ENCODE measurements at places on chromosomes 4 and X.
A peak's percentile ranks its signal among the peaks of the same experiment; 100 is the strongest.

DNA sequence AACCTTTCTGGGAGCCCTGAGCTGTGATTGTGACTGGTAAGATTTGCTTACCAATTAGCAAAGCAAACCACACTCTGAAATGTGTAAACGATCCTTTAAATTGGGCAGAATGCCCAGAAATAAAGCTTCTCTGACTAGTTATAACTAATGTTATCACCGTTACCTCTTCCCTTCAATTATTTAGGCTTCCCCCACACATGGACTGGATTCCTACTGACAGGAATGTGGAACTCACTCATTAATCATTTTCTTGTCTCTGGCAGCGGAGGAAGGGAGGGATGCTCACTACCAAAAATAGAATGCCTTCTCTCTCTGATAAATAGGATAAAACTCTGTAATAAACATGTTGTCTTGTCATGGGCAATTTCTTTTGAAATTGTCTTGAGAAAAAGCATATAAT, 25.3 kb upstream of the NWD2 start:
- no peak for DNase-seq

GRCh38 chr4:80086296-80086695, 13.3 kb upstream of the ANTXR2 start:
- no peak for DNase-seq

DNA sequence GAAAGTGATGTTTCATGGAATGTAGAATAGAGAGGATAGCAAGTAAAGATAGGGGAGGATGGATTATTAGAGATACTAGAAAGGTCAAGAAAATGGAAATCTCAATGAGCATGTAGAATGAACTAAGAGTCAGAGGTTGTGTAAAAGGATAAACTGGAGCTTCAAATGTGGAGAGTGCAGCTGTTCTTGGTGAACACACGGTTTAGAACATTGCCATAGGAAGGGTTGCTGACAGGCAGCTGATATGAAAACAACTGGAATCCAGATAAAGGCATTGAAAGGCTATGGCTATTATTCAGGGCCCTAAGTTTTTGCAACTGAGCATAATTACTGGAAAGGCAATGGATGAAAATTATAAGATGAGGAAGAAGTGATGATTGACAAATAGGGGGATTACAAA, 239.6 kb upstream of the VEGFC start:
- DNase-seq: no peak

DNA sequence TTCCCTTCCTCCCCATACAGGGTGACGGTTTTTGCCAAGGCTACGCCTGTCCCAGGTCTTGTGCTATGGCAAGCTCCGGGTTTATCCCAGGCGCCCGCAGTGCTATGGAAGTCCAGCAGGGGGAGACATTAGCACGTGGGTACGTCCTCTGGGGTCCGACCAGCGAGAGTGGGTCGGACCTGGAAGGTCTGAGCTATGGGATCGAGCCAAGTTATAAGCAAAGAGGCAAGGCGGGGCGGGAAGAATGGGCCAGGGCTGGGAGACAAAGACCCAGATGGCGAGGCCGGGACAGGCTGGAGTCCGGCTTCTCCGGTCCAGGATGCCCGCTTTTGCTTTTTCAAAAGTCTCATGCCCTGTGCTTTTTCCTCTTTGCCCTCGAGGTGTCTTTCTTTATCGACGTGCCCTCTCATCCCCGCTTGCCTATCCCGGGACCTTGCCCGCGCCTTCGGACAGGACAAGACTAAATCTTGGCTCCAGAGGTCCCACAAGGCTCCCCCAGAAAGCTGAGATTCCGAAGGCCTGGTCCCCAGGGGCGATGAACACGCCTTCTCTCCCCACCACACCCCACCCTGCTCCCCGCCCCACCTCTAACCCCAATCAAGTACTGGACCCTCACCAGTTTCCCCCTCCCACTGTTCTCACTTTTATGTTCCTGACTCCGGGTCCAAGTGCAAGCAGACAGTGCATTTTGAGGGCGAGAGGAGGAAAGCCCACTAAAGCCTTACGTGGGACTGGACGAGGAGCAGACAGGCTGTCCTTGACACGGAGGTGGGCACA, 785 bp upstream of the EFNB1 start:
- peak; percentile 65 for DNase-seq

- no peak for DNase-seq
Observed at GRCh38 chr4:72360075-72360474, 208.9 kb downstream of the ADAMTS3 start.

DNA sequence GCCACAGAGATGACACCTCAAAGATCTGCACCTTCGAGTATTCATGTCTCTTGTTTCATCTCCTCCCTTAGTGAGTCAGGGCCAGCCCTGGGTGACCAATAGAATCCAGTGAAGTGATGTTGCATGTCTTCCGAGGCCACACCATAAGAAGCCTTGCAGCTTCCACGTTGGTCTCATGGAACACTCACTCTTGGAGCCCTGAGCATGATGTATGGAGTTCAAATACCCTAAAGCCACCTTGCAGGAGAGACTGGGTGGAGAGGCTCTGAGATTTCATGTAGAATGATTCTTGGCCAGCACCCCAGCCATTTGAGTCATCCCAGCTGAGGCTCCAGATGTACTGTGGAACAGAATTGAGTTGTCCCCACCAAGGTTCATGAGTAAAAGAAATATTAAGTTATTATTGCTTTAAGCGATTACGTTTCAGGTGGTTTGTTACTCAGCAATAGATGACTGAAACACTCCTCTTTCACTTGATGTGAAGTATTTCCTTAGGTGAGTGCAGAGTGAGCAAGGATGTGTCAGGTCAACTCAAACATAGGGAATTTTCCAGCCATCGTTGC, 5.0 kb upstream of the RP2 start:
- no peak for DNase-seq

DNA sequence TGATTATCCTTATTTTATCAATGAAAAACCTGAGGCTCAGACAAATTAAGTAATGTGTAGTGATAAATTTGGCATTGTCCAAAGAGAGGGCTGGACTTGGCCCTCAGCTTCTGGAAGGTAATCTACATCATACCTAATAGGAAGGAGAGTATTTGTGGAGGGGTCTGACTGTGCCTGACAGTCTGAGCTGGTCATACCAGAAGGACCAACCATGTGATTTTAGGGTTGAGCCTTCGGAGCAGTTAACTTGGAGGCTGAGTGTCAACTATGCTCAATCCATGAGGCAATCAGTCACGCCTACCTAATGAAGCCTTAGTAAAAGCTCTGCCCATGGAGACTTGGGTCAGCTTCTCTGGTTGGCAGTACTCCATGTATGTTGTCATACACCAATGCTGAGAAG, 136.4 kb downstream of the CPE start:
- DNase-seq: no peak

- DNase-seq: no peak
Observed at GRCh38 chr4:107896158-107896645, 35.1 kb upstream of the CYP2U1 start.

DNA sequence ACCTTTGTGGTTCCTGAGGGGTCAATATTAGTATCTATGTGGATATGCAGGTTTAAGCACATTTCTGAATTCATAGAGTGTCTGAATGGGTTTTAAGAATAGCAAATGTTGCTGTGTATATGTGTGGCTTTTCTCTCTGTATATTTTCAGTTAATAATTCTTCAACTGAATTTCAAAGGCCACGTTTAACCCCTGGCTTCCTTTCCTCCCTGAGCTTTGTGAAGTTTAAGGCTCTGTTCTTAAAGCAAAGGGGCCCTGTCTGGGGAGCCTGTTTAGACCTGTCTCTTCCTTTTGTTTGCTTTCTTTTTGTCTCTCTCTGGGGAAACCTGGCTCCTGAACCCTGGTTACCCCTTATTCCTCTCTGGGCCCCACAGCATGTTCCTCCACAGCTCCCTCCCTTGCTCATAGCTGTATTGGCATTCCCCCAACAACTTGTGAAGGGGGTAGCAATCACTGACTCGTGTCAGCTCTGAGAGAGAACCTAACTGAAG, 139.1 kb downstream of the COL4A6 start:
- no peak for DNase-seq

- DNase-seq: no peak
Observed at GRCh38 chr4:100060765-100061416, 110.8 kb upstream of the H2AZ1 start.

DNA sequence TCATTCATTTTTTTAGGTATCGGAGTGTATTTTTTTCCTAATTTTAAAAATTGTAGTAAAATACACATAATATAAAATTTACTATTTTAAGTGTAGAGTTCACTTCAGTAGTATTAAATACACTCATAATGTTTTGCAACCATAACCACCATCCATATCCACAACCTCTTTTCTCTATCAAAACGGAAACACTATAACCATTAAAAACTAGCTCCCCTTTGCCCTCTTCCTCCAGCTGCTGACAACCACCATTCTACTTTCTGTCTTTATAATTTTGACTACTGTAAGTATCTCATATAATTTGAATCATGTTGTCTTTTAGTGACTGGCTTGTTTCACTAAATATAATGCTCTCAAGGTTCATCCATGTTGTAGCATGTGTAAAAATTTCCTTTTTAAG, 205.4 kb upstream of the CXorf51B start:
- no peak for DNase-seq

DNA sequence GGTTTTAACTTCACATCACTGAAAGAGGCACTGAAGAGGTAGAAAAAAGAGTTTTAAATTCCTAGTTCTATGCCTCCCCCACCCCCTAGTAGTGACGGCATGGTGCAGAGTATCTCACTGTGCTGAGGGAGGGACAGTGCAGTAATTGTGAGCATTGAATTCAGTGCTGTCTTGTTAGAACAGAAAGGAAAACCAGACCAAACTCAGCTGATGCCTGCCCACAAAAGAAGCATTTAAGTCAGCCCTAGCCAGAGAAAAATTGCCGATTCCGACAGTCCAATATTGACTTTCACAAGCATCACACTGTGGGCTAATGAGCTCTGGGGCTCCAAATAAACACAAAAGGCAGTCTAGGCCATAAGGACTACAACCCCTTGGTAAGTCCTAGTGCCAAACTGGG, 417.7 kb downstream of the AR start:
- no peak for DNase-seq

- DNase-seq: no peak
Observed at GRCh38 chr4:120616-121015, 3.7 kb upstream of the ZNF718 start.

DNA sequence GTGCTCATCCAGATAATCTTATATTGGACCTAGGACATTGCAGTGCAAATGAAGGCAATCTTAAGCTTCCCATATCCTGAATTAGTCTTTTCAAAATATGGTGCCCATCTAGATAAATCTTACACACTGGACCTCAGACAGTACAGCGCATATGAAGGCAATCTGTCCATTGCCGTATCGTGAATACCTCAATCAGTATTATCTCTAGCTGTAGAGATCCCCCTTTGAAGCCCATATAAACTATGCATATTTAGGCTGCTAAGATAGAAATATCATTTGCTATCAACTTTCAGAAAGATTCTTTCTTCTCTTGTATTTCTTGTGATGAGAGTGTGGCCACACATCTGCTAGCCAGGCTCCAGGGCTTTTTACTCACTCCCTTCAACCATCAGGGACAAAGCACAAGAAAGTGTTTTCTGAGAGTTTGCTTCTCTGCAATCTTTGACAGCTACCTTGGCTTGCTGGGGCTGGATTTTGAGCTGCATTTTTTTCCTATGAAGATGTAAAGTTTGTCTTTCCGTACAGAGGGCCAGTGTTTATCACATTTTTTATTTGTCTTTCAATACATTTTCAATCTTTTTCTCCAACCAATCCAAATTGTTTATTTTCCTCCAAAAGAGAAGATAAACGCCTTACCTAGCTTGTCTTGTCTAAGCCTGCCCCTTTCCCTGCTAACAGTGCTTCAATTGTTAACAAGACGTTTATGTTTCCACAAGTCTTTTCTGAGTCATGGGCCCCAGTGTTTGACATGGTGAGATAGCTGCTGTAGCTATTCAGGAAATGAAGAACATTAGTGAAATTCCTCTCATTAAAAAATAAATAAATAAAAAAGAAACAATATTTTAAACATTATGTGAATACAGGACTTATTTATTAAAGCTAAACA, 57.6 kb upstream of the FAT1 start:
- no peak for DNase-seq

DNA sequence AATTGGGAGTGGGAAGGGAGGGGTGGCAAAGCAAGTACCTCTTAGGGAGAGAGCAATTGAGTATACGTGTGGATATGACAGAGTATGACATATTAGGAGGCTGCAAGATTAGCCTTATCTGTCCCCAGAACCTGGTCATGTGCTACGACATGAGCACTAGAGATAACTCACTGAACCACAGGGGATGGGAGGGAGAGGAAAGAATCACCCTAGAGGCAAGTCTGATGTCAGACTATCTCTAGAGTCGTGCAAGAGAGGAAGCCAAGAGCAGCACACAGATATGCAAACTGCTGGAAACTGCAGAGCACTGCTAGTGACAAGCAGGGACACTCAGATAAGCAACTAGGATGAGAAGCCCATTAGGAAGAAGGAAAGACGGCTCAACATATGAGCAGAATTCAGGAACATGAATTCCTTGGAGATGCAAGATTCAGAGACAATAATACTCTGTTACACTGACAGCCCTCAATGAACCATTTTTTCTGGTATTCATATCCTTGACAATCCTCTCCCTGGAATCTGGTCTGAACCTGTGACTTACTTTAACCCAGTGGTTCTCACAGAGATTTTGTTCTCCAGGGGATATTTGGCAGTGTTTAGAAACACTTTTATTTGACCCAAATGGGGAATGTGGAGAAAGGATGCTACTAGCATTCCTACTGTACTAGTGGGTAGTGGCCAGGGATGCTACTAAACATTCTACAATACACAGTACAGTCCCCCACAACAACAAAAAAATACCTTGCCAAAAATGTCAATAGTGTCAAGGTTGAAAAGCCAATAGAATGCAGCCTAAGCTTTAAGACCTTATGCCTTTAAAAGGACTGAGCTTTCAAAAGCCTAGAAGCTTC, 84.0 kb upstream of the BMP2K start:
- no peak for DNase-seq

- DNase-seq: no peak
Observed at GRCh38 chrX:115233497-115234455, at the start of gene LRCH2. Gene LRCH2 (minus strand): TSS chrX:115234096. CDS start chrX:115234041, 55 bp downstream.

GRCh38 chr4:30989508-30989907, 269.3 kb downstream of the PCDH7 start:
- no peak for DNase-seq

DNA sequence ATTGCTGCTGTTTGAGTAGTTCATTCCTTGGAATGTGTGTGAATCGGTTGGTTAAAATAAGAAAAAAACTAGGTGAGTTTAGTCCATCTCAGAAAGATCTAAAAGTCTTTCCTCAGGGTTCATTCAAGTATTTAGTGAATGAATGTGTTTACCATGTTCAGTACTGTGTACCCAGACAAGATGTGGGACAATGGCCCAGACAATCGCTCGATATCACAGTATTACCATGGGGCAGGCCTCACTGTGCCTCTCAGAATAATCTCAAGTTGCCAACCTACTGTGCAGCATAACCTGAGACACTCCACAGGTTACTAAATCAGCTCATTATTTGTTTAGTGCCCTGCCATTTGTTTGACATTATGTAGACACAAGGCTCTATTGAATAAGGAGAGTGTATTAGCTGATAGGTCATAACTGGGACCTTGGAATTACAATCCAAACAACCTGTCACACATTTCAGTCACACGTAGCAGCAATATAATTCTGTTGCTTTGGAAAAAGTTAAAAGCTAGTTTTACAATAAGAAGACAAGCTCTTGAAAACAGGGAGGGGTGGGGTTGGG, 24.9 kb upstream of the AMOT start:
- DNase-seq: no peak

- no peak for DNase-seq
Observed at GRCh38 chrX:22952010-22952409, 47.8 kb upstream of the DDX53 start.

GRCh38 chr4:117771647-117772337, 262.5 kb upstream of the NDST3 start:
- no peak for DNase-seq

- DNase-seq: no peak
Observed at GRCh38 chr4:2432991-2433530, 14.3 kb downstream of the CFAP99 start.

All from activated T-helper 9 cell treated with anti-CD3 and anti-CD28 coated beads, Interleukin-2, amount 50 U/mL, for 16 hours (primary cell).